ENCODE measurements at places on chromosomes 16 and 17. TPM values are rescaled to one million over a fixed set of nuclear protein-coding genes. Genes with fewer than 3 reads are reported as not detected.

Gene EFNB3
- total RNA-seq = 7.0 TPM

Gene EMP2
- total RNA-seq = 9.4 TPM

Gene LPO
- total RNA-seq = not detected

Gene FAM20A
- 2.2 TPM for total RNA-seq

Gene TM4SF5
- not detected for total RNA-seq

Gene TEX19
- total RNA-seq = not detected

Gene CCL7
- 3.4 TPM for total RNA-seq

Gene ST6GALNAC1
- 0.54 TPM for total RNA-seq

Gene SRCIN1
- not detected for total RNA-seq

Gene KRT38
- total RNA-seq = not detected

Gene GLP2R
- not detected for total RNA-seq

Gene KRT25
- total RNA-seq = not detected

Gene CHCT1
- total RNA-seq = not detected

Gene HOXB4
- total RNA-seq = not detected

Gene IL17C
- total RNA-seq = not detected

Gene MYH8
- not detected for total RNA-seq

Gene CRYBA1
- total RNA-seq = not detected

Gene ZSCAN10
- not detected for total RNA-seq

Gene SLC5A11
- not detected for total RNA-seq

Gene SERPINF2
- total RNA-seq = 0.65 TPM

Gene CLEC19A
- total RNA-seq = not detected

Gene ITGAD
- total RNA-seq = not detected

Gene SYNGR3
- 6.6 TPM for total RNA-seq

Gene CACNG1
- total RNA-seq = not detected

Gene EVI2B
- 0.18 TPM for total RNA-seq

Gene PRRT2
- total RNA-seq = 0.16 TPM

Gene SLX1A
- total RNA-seq = 16.4 TPM

Gene NDUFAF8
- 16.8 TPM for total RNA-seq

Gene IRX5
- total RNA-seq = 0.72 TPM

Gene GNG13
- not detected for total RNA-seq

Gene TSNAXIP1
- total RNA-seq = 0.97 TPM

Gene GCSH
- total RNA-seq = 19.7 TPM

Gene SKA2
- total RNA-seq = 37.4 TPM

Gene HID1
- total RNA-seq = 0.81 TPM

Gene PRCD
- 7.0 TPM for total RNA-seq

Gene SEC14L5
- total RNA-seq = under 0.01 TPM

Gene LGALS9B
- total RNA-seq = not detected

Gene RNFT1
- total RNA-seq = 7.8 TPM

Gene TBC1D3D
- total RNA-seq = 0.18 TPM

Gene FOXL1
- total RNA-seq = 1.6 TPM

Gene STUB1
- 190 TPM for total RNA-seq

Gene PSMC3IP
- 1.6 TPM for total RNA-seq

Gene CTF1
- total RNA-seq = 0.54 TPM

Gene DLX4
- not detected for total RNA-seq

Gene KRTAP16-1
- not detected for total RNA-seq

Gene CDH11
- 258 TPM for total RNA-seq

Gene C1QTNF8
- total RNA-seq = not detected

Gene TP53TG3B
- total RNA-seq = 0.16 TPM

Gene UBALD2
- 5.5 TPM for total RNA-seq

Gene C16orf46
- total RNA-seq = 0.18 TPM

Gene NHLRC4
- 6.5 TPM for total RNA-seq

Gene FA2H
- not detected for total RNA-seq

Gene ACSM2B
- total RNA-seq = not detected

Gene TEKT3
- total RNA-seq = not detected

Gene HOXB9
- total RNA-seq = not detected

Gene SEPTIN1
- total RNA-seq = not detected

Gene NTN1
- total RNA-seq = not detected
